ENCODE measurements at places on chromosomes 12 and 14.

DNA sequence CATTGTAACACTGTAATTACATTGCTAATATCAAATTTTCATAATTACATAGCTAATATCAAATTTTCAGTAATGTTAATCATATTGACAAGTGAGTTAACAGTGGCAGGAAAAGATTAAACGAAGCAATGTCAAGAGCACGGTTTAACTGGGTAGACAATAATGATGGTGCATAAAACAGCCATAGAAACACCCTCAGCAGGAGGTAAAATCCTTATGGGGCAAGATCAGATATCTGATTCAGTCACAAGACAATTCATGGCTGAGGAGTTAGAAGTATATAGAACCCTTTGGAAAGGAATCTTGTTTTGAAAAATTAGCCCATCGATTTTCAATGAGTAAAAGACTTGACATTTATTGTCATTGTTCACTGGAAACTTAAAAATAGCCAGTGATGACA lies 190.6 kb downstream of the SLC2A13 start:
- no peak for DNase-seq

GRCh38 chr12:43973385-43973784 lies 137.5 kb downstream of the TMEM117 start:
- DNase-seq = no peak

DNA sequence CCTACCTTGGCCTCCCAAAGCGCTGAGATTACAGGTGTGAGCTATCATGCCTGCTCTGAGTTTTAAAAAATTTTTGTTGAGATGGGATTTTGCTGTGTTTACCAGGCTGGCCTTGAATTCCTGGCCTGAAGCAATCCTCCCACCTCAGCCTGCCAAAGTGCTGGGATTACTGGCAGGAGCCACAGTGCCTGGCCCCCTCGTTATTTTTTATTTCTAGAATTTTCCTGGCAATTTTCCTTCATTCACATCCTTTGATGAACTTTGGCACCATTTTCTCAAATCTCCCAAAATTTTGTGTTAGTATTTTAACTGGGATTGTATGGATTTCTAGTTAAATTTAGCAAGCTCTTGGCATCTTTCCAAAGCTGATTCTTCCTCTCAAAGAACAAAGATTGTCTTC lies 24.6 kb upstream of the SCARB1 start:
- no peak for DNase-seq

DNA sequence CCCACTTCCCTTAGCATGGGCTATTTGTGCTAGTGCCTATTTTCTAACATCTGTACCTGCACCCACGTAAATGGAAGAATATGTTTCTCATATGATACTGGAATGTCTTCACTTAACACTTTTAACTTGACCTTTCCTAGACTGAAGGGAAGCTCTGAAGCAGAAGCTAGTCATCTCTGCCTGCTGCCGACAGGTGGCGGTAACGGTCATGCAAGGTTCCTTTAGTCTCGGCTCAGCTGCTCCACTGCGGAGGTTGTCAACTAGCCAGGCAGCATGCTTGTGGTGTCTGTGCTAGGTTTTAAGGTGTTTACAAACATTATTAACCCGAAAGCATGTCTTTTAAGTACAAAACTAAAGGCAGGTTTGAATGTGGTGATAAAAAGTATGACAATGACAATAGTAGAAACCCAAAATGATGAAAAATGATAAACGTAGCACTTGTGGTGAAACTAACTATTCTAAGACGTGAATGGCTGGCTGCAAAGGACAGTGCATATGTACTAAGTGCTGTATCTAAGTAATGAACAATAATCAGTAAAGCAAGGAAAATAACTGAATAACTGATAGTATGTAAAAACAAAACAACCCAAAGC lies 117.2 kb downstream of the GRIN2B start:
- peak; percentile 56 for DNase-seq

DNA sequence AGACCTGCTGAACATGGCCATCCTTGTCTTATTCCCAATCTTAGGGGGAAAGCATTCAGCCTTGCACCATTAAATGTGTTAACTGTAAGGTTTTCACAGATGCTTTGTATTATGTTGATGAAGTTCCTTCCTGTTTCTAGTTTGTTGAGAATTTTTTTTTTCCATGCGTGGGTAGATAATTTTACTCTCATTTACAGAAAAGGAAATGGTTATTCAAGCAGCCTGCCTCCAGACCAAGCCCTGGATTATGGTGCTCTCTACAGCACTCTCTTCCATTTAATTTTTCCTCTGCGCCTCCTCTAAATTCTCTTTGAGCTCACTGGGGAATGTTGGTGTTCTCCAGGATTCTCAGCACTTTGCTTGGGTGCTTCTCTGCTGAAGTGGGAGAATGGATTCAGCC lies 179.3 kb upstream of the PZP start:
- DNase-seq = no peak

DNA sequence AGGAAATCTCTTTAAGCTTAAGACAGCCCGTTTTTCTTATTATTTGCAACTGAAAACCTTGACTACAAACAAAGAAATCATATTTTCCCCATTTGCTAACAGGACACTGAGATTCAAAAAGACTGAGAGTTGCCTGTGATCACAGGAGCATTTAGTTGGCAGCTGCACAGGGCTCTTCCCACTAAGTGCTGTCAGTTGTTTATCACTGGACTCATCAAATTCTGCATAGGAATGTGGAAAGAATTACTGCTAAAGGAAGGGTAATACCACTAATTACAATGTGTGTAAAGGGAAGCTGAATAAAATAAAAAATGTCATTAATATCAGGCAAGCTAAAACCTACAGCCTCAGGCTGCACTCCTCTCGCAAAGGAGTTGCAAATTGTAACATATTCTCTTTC lies 226.4 kb downstream of the NELL2 start:
- no peak for DNase-seq

- DNase-seq = no peak
Observed at GRCh38 chr14:74952697-74953484, 2.5 kb downstream of the PGF start.

- no peak for DNase-seq
Observed at GRCh38 chr12:49702676-49703215, 4.5 kb downstream of the FMNL3 start.

DNA sequence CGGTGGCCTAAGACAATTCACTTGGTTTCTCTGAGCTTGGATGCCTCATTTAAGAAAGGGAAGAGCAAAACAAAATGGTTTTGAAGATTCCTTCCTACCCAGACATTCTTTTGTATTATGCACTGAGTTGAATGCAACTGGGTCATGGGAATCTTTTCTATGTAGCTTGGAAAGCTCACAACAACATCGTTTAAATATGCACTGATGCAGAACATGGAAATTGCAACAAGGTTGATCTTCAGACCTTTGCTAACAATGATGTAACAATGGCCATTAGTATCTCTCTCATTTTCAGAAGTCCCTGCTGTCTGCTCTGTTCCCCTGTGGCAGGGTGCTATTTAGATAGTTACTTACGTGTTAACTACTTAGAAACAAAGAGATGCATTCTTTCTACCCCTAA lies 30.1 kb upstream of the IGF1 start:
- no peak for DNase-seq
